ENCODE measurements at places on chromosomes 7 and 10.

DNA sequence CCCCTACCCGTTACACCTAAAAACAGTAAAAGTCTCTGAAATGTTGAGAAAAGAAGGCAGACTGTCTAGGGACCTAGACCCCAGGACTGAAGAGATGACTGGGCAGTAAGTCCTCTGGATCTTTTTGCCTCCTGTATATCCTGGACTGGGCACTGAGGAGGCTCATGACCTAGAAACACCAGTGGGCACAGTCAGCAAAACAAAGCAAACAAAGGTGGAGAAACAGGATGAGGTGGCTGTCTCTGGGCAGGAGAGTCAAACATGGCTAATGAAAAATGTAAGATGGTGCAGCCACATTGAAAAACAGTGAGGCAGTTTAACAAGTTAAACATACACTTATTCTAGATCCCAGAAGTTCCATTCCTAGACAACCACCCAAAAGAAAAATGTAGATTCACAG is 45.9 kb downstream of the AKR1C4 start:
- no peak for DNase-seq

- no peak for DNase-seq
Observed at GRCh38 chr7:6172224-6172909, 100.1 kb downstream of the CYTH3 start.

GRCh38 chr7:50651271-50651989 is 86.2 kb upstream of the DDC start:
- DNase-seq, result no peak

GRCh38 chr10:117552701-117553141 is 10.2 kb downstream of the EMX2 start:
- DNase-seq, result no peak

- DNase-seq, result no peak
Observed at GRCh38 chr7:140249036-140249806, 72.4 kb upstream of the KDM7A start.

- DNase-seq, result no peak
Observed at GRCh38 chr7:28747404-28747803, 210.7 kb downstream of the TRIL start.

GRCh38 chr7:98992076-98992475 is 113.7 kb downstream of the TRRAP start:
- no peak for DNase-seq

- DNase-seq, result no peak
Observed at GRCh38 chr10:47357131-47357582, 9.0 kb downstream of the RBP3 start.

GRCh38 chr10:15630353-15630752 is 89.4 kb downstream of the ITGA8 start:
- no peak for DNase-seq

- no peak for DNase-seq
Observed at GRCh38 chr7:81299711-81300110, 380.9 kb upstream of the SEMA3C start.

GRCh38 chr10:125549653-125550052 is 133.3 kb downstream of the TEX36 start:
- DNase-seq, result no peak

- no peak for DNase-seq
Observed at GRCh38 chr7:121020249-121020988, 31.9 kb downstream of the CPED1 start.

- no peak for DNase-seq
Observed at GRCh38 chr7:17139081-17139480, 159.4 kb upstream of the AHR start.

DNA sequence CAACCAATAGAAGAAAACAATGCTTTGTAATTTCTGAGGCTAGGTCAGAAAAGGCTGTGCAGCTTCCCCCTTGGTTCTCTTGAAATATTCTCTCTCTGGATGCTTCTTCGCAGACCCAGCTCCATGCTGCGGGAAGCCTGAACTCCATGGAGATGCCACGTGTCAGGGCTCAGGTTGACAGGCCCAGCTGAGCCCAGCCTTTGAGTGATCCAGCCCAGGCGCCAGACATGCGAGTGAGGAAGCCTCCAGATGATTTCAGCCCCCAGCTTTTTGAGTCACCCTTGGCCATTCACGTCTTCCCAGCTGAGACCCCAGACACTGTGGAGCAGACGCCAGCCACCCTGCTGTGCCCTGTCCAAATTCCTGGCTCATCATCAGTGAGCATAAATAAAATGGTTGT is 378.4 kb upstream of the NRP1 start:
- no peak for DNase-seq

DNA sequence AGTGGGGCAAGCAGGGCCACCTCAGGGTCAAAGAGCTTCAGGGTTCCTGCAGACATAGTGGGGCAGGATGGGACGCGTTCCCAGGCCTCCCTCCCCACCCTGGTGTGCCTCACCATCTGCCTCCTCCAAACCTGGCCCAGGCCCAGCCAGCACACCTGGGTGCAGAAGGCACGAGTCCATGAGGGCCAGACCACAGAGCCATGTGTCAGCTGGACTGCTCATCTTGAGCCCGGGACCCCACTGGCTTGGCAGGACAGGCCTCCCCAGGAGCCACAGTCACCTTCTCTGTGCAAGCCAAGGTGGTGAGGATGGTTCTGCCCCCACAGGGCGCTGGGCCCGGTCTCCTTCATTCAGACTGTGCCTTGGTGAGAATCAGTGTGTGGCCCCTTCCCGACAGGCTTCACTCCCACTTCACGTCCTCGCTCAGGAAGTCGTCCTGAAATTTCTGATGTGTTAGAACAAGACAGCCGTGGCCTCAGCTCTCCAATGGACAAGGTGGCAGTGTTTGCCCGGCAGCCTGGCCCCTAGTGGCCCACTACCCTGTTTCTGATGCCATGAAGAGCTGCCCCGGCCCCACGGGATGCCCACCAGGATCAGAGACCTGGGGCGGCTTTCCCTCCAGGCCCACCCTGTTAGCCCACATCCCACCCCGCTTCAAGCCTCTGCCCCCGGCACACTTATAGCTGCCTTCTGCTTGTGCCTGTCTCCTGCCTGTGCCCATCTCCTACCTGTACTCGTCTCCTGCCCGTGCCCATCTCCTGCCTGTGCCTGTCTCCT is 59.6 kb upstream of the EBF3 start:
- DNase-seq, result no peak

GRCh38 chr7:610531-611280 is 91.1 kb upstream of the PDGFA start:
- DNase-seq, result no peak

GRCh38 chr7:130268463-130269317 is 2.0 kb downstream of the CPA2 start:
- DNase-seq, result no peak

DNA sequence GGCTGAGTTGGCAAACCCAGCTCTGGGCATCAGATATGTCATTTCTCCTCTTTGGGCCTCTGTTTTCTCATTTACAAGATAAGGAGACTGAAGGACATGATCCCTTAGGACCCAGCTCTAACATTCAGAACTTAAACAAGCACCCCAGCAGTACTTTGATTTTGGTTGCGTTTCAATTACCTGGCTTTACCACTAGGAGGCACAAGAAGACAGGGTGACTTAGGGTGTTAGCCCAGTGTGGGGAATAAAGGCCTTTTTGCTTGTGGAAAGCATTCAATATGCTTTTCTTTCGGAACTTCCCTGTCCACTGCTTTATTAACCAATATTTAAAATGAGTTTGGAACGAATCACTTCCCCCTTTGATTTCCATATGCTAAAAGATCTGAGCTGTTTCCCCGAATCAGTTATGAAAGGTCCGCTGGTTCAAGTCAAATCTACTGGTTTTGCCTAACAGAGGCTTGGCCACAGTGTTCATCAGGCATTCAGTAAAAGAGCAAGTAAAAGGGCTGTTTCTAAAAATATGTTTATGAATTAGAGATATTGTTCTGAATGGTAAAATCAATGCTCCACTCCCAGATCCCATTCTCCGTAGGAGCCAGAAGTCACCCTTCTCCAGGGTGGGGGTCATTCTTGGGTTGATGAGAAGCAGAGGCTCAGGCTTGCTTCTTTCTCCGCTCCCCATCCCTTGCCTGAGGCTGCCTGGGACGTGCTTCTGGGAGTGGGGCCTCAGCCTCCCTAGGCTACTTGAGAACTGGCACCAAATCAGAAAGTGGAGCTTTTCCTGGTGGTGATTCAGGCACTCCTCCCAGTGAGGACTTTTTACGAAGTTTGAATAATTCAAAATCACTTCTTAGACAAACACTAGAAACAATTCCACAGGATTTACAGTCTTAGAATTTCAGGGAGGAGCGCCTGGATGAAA is 105.5 kb downstream of the MYOF start:
- DNase-seq, result peak; percentile 35

GRCh38 chr10:88456730-88457129 is 126.4 kb downstream of the RNLS start:
- no peak for DNase-seq

DNA sequence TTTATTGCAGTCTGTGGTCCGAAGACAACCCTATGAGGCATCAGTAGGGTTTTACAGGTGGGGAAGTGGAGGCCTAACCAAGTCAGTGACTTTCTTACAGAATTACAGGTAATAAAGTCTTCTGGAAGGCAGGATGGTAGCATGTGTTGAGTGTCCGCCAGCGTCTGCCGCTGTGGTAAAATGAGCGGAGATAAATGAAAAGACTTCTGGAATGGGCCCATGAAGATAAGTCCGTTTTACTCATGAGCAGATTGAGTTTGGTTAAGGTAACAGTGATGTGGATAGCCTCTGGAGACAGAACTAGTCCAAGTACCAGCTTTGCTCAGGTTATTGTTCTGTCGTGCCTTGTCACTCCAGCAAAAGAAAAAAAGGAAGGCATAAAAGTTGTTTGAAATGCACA is 966 bp downstream of the FBH1 start:
- DNase-seq, result no peak

DNA sequence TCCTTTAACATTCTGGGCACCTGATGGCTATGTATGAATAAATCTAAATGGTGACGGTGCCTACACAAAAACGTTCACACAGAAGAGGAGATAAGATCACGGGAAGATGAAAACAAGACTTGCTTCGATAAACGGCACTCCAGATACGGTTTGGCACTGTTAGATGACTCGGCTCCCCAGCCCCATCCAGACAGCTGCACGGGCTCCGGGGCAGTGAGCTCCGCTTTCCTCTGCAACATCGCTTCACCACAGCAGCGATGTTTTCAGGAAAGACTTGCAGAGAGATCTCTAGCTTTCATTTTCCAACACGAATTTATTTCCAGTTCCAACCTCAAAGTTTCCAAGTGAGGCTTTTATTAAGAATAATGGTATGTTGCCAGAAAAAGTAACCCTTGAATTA is 132.1 kb downstream of the KLF6 start:
- DNase-seq, result no peak

- no peak for DNase-seq
Observed at GRCh38 chr7:69996121-69996520, 397.8 kb downstream of the AUTS2 start.

- DNase-seq, result no peak
Observed at GRCh38 chr10:81575036-81575435, 300.0 kb upstream of the NRG3 start.

DNA sequence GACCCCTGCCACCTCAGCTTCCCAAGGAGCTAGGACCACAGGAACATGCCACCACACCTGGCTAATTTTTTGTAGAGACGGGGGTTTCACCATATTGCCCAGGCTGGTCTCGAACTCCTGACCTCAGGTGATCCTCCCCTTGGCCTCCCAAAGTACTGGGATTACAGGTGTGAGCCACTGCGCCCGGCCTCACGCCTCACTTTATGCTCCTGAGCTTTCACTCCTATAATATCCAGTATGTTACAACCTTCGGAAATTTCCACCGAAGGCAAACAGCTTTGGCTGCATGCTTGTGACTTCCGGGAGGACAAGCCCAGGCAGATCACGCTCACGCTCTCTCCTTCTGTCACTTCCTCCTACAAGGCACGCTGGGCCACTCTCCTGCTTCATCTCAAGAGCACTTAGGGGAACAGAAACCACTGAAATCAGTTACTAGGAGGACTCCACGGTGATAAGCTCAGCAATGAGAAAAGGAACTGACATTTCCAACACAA is 4.4 kb upstream of the MAD1L1 start:
- no peak for DNase-seq

- DNase-seq, result no peak
Observed at GRCh38 chr10:113493882-113494301, 59.0 kb upstream of the HABP2 start.

DNA sequence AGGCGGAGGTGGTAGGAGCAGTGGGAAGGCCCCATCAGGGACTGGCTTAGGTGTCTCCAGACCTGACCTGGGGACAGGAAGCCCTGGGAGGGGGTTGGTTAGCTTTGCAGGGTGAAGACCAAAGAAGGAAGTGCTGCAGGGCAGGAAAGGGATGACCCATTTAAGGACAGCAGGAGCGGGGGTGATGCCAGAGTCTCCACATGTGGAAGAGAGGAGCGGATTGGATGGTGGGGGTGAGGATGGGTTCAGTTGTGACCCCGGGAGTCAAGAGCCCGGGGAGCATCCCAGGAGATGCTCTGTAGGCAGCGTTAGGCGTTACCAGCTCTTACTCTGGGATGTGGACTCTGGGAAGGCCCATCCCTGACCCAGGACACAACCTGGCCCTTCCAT is 3.1 kb upstream of the LDB3 start:
- no peak for DNase-seq

Measured in NCI-H1048 (cell line).